H1 (cell line): ENCODE measurements at places on chromosomes 13 and 19.

DNA sequence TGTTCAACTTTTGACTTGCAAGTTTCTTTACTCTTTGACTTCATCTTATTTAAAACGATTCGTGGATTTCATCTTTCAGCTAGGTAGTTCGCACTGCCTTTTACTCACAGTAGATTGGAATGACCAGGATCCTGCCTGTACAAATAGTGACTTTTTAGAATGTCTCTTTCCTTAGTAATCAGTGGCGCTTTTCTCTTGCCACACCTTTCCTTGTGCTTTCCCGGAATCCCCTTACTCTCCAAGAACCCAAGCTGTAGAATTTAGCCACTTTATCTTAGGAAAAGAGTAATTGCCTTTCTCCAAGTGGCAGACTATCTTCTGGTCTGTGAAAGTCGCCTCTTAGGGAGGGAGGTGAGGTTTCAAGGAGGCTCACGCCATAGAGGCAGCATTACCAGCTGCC lies 123.4 kb downstream of the LMO7 start:
- DNase-seq = no peak

DNA sequence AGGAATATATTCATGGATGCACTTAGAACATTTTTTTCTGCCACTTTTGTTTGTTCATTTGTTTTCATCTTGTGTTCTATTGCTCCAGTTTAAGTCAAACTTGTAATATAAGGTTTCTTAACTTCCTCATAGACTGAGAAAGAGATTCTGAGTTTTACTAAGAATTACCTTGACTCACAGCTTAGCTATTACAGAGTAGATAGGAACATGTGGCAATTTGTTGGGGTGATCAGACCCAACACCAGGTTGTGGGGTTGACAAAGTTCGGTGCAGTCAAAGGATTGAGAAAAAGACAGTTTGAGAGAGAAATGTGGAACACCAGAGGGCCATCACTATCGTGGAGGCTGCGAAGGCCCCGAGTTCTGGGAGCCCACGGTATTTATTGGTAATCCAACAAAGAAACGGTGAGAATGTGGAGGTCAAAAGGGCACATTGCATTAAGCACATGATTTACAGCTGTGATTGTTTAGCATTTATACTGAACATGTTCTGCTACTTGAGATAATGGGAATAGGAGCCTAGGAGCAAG lies 2526.0 kb downstream of the PCDH9 start:
- no peak for DNase-seq

DNA sequence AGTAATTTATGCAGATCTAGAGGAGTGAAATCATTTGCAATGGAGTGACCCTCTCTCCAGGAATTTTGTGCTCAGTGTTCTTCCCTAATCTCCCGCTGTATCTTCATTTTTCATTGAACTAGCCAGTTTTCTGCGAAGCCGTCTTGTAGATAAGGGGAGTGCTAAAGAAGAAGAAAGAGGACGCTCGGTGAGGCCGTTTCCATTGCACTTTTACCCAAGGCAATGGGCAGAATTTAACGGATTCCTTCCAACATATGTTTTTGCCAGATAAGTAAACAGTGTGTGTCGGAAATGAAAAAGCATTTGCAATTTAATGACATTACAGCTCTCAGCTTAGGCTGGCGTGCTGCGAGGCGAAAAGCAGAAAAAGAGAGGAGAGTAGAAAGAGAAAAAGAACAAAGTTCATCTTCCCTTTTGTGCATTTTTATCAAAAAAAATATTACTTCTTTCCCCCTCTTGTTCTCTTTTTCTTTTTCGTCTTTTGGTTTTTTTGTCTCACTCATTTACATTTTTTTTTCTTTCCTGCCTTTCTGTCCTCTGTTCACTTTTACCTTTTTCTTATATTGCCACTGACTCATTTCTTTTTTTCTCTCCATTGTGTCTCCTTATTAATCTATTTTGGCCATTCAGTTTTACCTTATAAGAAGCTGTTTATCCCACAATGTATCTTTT lies 49.9 kb downstream of the SOX21 start:
- no peak for DNase-seq

DNA sequence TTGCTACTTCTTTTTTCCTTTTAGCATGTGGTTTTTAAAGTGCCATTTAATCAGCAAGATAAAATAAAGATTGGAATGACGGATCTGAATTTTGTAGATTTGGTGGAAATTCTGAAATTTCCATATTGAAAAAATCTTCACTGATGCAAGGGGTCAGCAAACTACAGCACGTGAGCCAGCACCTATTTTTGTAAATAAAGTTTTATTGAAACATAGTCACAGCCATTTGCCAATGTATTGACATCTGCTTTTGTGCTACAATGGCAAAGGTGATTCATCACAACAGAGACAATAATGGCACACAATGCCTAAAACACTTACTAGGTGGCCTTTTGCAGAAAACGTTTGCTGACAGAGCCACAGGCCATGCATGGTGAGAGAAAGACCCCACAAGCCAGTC lies 226.4 kb downstream of the ABCC4 start:
- no peak for DNase-seq

DNA sequence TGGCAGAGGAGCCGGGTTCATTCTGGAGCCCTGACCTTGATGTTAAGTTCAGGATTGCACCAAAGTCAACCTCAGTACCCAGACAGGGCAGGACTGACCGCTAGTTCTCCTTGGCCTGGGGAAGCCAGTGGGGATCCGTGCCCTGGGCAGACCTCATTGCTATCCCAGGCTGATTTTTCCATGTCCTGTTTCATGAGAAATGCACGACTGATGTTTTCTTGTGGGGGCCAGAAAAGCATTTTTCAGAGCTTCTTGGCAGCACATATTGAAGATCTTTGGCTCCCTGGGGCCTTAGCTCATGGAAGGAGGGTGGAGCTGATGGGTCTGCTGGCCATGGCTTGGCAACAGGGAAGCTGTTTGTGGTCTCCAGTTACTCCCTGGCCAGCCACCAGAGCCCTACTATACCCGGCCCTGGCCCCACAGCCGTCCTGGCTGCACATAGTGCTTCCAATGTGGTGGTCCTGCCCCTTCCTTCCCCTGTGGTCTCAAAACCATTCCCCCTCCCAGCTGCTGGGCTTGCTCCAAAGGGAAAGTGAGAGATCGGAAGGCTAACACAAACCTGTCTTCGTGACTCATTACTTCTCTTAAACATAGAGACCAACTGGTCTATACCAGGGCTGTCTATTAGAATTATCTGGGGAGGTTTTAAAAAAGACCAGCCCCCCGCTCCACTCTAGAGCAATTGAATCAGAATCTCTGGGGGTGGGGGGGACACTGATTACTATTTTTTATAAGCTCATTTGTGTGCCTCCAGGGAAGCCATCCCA lies 11.2 kb downstream of the IL17D start:
- no peak for DNase-seq
